A549 (cell line): ENCODE measurements at places on chromosomes 3 and 15.

DNA sequence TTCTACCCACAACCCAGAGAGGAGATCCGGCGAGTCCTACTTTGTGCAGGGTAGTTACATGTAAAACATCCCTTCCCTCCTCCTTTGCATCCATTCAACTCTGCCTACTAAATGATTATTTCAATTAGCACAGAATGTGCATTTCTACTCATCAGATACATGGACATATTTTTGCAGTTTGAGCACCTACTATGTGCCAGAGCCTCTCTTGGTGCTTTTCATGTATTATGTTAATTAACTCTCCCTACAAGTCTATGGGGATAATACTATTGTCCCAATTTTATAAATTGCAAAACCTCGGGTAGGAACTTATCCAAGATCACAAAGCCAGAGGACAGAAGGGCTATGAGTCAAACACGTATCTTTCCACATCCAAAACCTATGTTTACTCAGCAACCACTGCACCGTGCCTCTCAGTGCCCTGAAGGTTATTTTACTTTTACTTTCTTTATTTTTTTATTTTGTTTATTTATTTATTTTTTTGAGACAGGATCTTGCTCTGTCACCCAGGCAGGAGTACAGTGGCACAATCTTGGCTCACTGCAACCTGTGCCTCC is 432.8 kb downstream of the MAGI1 start:
- DNase-seq: no peak

GRCh38 chr3:126212620-126213378 is 32.4 kb upstream of the ALDH1L1 start:
- DNase-seq: peak; percentile 51

- DNase-seq: no peak
Observed at GRCh38 chr15:27656296-27656987, 442.7 kb downstream of the OCA2 start.

GRCh38 chr3:35639254-35640186 is at the start of gene ARPP21:
Gene ARPP21, plus strand, starts transcription at chr3:35639525. Its CDS starts 42,227 bp downstream, at chr3:35681752.
- peak; percentile 46 for DNase-seq

DNA sequence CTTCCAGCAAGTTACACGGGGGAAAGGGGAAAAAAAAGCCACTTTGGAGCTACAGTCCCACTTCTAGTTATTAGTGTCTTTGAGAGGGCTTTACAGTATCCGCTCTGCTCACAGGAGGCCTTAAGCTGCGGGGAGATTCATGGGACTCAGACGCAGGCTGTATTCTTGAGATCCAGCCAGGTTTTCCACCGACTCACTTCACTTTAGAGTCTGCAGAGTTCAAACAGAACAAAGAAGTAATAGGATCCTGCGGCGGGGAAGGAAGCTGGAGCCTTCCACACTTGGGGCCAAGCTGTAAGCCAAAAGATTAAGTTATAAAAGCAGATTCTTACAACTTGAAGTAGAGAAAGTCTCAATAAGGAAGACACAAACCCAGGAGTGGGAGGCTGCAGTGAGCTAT is 60.2 kb upstream of the FAM174B start:
- no peak for DNase-seq

- DNase-seq: no peak
Observed at GRCh38 chr3:101639280-101639963, 37.5 kb downstream of the ZBTB11 start.

DNA sequence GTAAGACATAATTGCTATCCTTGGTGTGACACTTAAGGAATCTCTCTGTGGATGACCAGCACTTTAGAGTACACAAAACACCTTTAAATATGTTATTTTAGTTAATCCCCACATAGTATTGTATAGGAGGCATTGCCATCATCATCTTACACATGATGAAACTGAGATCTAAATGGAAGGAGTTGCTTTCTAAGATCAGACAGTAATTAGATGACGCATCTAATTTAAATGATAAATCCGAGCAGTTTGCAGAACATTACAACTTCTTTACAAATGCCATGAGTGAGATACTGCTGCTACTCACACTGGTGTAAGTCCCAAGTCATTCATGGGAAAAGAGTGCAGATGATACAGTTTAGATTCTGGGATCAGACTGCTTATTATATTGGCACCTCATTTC is 431.9 kb downstream of the MFSD1 start:
- DNase-seq: no peak

GRCh38 chr3:47910233-47910632 is 106.0 kb downstream of the MAP4 start:
- no peak for DNase-seq

DNA sequence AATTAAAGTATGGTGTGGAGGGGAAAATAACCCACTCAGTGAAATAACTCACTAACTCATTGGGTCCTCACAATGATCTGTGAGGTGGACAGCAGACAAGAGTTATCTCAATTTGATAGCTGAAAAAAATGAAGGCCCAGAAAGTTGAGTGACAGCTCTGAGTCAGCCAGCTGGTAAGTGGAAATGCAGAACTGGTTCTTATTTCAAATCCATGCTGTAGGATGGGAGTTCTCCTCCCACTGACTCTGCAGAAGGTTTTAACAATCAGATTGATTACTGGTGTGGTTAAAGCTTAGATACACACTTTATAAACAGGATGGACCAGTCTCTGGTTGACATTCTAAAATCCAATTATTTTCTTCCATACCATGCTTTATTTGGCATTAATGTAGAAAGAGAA is 87.0 kb upstream of the LMOD3 start:
- no peak for DNase-seq

GRCh38 chr3:139122221-139122581 is 77.5 kb upstream of the PRR23C start:
- no peak for DNase-seq
